Heart left ventricle (tissue), 16 donors: ENCODE measurements at places on chromosomes 7 and 10.

DNA sequence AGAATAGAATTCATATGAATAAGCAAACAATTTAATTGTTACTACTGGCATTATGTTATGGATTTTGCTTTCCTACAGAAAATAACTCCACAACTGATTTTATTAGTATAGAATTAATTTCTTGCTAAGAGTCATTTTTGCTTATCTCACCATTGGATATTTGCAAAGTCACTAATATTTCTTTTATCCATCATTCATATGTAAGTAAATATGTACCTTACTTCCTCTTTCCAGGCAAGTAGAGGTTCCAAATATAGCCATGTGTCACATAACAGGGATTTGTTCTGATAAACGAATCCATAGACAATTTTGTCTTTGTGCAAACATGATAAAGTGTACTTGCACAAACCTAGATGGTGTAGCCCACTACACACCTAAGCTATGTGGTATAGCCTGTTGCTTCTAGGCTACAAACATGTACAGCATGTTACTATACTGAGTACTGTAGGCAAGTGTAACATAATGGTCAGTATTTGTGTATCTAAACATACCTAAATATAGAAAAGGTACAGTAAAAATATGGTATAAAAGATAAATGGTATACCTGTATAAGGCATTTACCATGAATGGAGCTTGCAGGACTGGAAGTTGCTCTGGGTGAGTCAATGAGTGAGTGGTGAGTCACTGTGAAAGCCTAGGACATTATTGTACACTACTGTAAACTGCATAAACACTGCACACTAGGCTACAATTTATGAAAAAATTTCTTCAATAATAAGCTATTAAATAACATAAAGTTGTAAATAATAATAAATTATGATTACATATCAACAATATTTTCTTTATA is 18.3 kb downstream of the KLLN start:
- no peaks in the 10 kb centered on the region for H3K4me1 ChIP-seq
- no peak for DNase-seq
- no peak overlapping the region for H3K4me3 ChIP-seq
- no peaks in the 10 kb centered on the region for H3K27me3 ChIP-seq
- H3K36me3 ChIP-seq = no peaks in the 10 kb centered on the region

- H3K36me3 ChIP-seq = no peaks in the 10 kb centered on the region
- peaks cover 13% of the 10 kb centered on the region for H3K4me1 ChIP-seq
- H3K27me3 ChIP-seq = no peaks in the 10 kb centered on the region
- no peak for DNase-seq
- H3K27ac ChIP-seq = no peak overlapping the region
These were observed 153.2 kb downstream of the TCF7L2 start for GRCh38 chr10:113103131-113103840.

DNA sequence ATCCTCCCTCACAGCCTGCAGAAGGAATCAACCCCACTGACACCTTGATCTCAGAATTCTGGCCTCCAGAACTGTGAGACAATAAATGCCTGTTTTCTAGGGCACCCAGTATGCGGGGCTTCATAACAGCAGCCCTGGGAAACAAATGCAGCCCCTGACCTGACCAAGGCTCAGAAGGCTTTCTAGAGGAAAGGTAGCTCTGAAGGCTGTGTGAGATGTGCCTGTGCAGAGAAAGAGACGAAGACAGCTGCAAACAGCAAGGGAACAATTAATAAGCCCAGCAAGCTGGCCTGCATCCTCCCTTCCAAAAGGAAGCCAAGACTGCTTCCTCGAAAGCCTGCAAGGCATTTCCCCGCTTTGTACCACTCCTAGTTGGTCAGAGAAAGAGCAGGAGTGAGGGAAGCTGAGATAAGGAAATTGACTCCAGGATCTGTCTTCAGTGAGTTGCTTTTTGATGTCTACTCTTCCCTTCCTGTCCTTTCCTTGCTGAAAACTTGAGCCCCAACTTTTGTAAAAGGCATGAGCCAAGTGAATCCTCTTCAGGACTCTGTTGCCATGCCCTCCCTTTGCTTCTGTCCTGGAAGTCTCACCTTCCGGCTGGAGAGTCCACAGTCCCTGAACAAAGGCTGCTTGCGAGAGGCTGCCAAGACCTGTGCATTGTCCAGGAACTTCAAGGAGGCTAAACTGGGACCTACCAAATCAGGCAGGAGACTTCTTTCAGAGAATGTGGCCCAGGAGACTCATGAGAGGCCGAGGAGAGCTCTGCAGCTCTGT is 71.2 kb upstream of the ARID5B start:
- H3K27me3 ChIP-seq = no peaks in the 10 kb centered on the region
- no peaks in the 10 kb centered on the region for H3K36me3 ChIP-seq
- DNase-seq = no peak
- H3K27ac ChIP-seq = no peak overlapping the region
- peaks cover 4% of the 10 kb centered on the region for H3K4me1 ChIP-seq

GRCh38 chr10:28548781-28549498 is 16.0 kb downstream of the WAC start:
- H3K4me3 ChIP-seq = no peak overlapping the region
- H3K4me1 ChIP-seq = no peaks in the 10 kb centered on the region
- H3K36me3 ChIP-seq = peaks cover 78% of the 10 kb centered on the region
- no peak overlapping the region for H3K27ac ChIP-seq
- no peak for DNase-seq
- H3K27me3 ChIP-seq = no peaks in the 10 kb centered on the region
